Inflammatory macrophage treated with lipopolysaccharide for 4 hours (primary cell): ENCODE measurements at places on chromosomes 2 and 18.

DNA sequence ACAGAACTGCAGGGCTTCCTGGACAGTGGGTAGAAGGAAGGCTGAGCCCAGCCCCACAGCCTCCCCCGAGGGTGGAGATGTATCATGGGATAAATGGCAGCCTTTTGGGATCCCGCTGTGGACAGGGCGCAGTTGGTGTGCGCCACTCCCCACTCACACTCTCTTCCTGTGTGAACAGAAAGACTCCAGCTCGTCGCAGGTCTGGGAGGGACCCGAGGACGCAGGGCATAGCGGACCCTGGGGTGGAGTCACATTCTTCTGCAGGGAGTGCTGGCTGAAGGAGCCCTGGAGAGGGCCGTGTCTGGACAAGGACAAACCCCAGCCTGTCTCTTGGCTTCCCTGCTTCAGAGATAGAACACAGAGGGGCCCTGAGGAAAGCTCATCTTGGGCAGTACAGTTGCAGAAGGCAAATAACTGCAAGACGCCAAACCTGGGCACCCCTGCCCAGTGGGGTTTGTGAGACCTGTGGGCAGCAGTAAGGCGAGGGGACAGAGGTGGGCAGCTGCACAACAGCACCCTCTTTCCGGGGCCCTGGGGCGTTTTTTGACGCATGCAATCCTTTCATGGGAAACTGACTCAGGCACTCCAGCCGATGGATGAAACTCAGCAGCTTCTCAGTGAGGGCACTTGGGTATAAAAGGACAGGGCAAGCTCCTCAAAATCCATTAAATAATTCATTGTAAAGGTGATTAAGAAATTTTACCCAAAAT is 101.9 kb downstream of the USP40 start:
- no peak for DNase-seq

- no peak for DNase-seq
Measured at GRCh38 chr2:156896294-156896693, 361.2 kb upstream of the GALNT5 start.

DNA sequence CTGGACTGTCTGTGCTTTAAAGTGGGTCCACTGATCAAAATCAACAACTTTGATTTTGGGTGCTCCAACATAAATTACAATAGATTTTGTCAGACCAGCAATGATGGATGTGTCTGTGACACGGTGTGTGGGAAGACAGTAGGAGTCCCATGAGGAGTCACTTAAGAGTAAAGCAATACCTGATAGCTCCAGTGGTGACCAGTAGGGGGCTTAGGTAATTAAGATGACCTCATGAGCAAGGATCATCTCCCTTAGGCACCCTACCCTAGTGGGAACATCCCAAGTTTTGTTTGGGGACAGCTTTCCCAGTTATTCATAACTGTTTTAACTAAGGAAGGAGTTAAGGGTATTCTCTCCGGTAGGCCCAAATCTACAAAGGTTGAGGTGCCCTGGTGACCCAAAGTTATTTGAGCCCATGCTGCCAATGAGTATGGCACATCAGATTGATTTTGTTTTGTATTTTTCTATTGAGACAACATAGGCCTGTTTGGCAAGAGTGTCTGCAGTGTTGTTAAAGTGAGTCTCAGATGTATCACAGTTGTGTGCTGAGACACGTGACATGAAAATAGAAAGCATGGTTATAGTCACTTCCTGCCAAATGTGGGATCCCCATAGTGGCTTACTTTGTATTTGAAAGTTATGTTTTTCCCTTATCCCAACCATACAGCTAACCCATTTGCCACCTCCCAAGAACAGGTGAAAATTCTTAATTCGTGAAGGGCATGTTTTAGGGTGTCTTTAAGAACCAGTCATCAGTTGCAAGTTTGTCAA is 1337.6 kb upstream of the SLC39A10 start:
- no peak for DNase-seq

- peak; percentile 82 for DNase-seq
Measured at GRCh38 chr18:36828630-36829361, at the start of the genes KIAA1328 and TPGS2. TSS of gene KIAA1328 (plus strand) at chr18:36829127. CDS start at chr18:36829139, 12 bp downstream. TSS of gene TPGS2 (minus strand) at chr18:36829002. CDS start at chr18:36828767, 235 bp downstream.

DNA sequence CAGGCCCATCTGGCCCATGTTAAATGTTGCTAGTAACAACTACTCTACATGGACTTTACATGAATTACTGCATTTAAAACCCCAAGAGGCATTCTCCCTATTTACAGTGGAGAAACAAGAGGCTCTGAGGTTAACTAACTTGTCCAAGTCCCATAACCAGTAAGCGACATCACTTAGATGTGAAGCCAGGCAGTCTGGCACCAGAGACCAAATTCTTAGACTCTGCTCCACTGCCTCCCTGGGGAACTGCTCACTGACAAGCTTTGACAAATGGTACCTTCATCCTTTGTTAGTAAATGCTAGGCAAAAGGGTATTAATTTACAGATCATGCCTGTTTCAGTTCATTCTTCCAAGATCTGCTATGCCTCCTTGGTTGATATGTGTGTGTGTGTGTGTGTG is 124.8 kb downstream of the AFF3 start:
- no peak for DNase-seq

- no peak for DNase-seq
Measured at GRCh38 chr2:223944166-223944702, 901 bp downstream of the WDFY1 start.

DNA sequence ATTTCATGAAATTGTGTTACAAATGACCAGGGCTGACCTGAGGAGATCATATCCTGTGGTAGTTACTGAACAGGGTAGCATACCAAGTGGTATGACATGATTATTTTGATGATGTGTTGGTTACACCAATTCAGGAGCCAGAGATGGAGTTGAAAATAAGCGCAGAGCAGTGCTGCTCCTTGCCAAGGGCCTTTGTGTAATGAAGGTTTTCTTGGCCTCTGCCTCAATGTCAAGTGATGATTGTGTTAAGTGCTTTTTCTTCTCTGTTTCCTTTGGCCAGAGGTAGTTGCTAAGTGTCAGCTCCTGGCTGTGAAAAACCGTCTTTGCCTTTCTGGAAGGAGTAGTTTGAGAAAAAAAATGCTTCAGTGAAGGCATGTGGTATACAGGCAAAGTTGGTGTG is 131.2 kb downstream of the CERS6 start:
- no peak for DNase-seq

DNA sequence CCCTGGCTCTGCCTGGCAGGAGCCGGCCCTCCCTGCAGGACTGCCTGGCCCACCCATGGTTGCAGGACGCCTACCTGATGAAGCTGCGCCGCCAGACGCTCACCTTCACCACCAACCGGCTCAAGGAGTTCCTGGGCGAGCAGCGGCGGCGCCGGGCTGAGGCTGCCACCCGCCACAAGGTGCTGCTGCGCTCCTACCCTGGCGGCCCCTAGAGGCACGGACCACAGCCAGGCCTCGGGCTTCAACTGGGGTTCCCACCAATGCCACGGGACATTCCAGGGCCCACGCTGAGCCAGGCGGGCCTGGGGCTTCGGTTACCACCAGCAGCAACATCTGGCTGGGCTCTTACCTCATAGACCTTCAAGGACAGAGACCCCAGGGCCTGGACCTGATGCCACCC is 6.1 kb upstream of the GMPPA start:
- no peak for DNase-seq

GRCh38 chr2:200338692-200339091 is 32.2 kb downstream of the SPATS2L start:
- DNase-seq = peak; percentile 64

GRCh38 chr2:240457223-240458043 is 22.0 kb downstream of the GPC1 start:
- DNase-seq = no peak

DNA sequence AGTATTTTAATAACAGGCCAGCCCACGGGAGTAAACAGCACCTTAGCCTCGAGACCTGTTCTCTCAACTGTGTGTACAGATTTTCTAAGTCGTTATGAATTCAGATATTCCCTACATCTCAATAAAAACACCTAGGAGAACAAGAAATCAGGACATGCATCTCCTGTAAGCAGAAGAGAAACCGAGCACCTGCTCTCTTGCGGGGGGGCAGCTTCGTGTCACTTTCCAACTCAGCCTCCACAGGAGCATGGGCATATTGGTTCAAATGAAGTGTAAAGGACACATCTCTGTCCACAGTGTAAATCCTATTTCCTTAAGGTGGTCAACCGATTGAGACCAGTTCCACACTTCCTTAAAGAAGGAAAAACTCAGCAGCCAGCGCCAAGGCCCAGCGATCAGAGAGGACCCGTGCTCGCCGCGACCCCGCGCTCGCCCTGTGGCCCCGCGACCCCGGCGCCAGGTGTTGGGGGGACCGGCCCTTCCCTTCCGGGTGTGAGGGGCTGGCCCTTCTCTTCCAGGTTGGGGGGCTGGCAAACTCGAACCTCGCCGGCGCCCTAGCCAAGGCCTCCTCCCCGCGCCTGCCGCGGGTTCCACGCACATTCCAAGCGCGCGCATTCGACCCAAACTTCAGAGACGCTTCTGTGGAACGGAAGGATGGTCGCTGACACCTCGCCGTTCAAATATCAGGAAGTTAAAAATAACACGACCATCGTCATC is 652 bp downstream of the SH3YL1 start:
- no peak for DNase-seq

DNA sequence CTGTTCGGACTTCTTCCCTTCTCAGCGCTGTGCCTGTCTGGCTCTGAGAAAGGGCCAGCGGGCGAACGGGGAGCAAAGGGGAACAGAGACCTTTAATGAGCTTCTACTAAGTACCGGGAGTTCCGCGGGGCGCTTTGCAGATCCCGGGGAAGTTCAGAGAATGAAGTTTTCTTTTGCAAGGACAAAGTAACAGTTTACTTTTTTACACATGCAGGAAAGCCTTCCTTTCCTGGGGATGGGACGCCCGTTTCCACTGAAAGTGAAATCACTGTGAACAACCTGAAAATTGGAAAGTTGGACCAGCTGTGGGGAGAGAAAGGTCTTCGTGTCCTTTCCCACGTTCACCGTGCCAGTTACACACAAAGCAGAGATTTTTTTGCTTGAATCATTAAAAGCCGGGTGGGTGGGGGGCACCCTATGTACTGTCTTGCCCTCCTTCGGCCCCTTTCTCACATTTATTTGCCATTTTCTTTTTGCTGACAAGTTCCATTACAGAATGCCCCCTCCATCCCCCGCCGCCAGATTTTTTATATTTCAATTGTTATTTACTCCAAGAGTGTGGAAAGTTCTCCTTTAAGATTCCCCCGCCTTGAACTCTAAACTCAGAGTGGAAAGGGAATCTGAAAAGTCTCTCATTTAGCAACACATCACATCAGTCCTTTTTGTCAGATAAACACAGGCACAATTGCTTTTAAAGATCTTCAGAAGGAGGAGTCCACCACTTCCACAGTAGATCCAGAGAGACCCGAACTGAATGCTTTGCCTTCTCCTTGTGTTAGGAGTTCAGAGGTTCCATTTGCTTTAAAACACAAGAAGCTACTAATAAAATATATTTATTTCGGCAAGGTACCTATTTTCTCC is 1.1 kb upstream of the FN1 start:
- DNase-seq = peak; percentile 48

DNA sequence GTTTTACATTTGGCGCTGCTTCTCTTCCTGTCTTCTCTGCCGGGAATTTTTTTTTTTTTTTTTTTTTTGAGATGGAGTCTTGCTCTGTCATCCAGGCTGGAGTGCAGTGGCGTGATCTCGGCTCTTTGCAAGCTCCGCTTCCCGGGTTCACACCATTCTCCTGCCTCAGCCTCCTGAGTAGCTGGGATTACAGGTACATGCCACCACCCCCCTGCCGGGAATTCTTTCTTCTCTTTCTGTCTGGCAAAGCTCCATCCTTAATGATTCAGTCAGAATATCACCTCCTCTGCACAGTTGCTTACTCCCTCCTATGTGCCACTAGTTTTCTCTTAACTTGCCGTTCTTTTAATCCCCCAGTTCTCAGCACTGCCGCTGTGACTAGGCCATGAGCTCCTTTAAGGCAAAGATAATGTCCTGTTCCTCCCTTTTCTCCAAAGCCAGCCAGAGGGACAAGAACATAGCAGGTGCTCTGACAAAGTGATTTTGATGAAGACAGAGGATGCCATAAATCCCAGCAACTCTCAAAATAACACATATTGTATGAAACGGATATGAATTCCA is 112.1 kb upstream of the LRATD1 start:
- no peak for DNase-seq

- DNase-seq = no peak
Measured at GRCh38 chr2:55013936-55014335, 36.3 kb downstream of the RTN4 start.

DNA sequence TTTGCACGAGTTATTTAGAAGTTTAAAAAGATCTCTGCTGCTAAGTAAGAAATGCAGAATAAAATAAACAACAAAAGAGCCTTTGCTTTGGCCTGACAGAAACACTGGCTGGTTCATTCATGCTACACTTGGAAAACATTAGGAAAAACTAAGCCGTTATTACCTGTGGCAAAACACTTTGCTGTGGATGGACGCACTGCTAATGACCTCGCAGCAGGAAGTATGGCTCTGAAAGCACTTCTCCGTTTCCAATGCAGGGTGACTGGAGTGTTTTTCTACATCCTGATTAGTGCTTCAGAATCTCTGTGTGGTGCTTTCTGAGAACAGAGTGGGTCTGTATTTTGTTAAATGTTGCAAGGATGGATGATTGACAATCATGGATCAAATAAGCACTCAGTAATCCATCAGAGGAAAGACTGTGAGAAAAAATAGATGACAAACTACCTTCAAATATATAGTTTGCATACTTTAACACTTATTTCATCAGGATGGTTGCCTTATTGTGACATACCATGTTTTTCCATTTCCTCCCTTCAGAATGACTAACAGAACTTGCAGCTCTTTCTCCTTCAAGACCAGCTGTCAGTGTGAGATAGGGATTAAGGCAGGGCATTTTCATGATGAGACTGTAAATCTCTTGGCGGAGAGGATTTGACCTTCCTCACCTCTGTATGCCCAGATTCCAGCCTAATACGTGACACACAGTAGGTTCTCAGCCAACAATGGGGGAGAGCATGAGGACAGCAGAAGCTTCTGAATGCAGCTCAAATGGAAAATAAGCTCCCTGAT is 38.0 kb downstream of the LINC00305 start:
- no peak for DNase-seq

GRCh38 chr2:196983934-196984333 is 57.4 kb upstream of the PGAP1 start:
- peak; percentile 91 for DNase-seq

GRCh38 chr2:128746356-128746755 is 427.7 kb upstream of the HS6ST1 start:
- DNase-seq = peak; percentile 13

DNA sequence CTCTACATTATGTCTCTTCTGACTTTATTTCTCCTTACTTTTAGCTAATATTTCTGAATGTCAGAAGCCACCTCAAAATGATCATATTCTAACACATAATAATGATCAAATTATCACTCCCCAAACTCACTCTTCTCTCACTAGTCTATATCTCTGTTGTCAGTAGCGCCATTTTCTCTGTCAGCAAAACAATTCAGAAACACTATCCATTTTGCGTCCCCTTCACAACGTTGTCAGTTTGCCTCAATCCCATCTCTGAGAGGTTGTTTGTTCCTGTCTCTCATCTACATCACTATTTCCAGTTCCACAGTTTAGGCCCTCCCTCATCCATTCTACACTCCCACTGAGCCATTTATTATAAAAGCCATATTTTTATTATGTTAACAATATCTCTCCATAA is 1376.3 kb upstream of the ACVR2A start:
- no peak for DNase-seq

GRCh38 chr2:181376442-181376841 is 80.7 kb upstream of the ITGA4 start:
- DNase-seq = no peak

GRCh38 chr18:51082571-51083267 is 52.7 kb downstream of the SMAD4 start:
- DNase-seq = no peak
